ENCODE measurements at places on chromosomes 3 and 15. TPM values are rescaled to one million over a fixed set of nuclear protein-coding genes. Genes with fewer than 3 reads are reported as not detected.

- no peak for DNase-seq
Observed at GRCh38 chr15:93190238-93190637, 101.2 kb upstream of the RGMA start.

LPP gene
- total RNA-seq: 66.8 TPM

DNA sequence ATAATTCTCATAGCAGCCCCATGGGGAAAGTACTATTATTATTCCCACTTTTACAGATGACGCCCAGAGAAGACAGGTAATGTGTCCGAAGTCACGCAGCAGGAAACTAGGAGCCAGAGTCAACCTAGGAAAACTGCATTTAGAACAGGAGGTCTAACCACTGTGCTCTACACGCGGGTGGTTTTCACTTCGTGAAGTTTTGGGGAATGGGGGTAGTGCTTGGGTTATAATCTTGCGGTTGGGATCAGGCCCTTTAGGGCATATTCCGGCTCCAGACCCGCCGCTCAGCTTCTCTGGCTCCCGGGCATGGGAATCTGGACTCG lies 5.2 kb downstream of the TPM1 start:
- no peak for DNase-seq

DNA sequence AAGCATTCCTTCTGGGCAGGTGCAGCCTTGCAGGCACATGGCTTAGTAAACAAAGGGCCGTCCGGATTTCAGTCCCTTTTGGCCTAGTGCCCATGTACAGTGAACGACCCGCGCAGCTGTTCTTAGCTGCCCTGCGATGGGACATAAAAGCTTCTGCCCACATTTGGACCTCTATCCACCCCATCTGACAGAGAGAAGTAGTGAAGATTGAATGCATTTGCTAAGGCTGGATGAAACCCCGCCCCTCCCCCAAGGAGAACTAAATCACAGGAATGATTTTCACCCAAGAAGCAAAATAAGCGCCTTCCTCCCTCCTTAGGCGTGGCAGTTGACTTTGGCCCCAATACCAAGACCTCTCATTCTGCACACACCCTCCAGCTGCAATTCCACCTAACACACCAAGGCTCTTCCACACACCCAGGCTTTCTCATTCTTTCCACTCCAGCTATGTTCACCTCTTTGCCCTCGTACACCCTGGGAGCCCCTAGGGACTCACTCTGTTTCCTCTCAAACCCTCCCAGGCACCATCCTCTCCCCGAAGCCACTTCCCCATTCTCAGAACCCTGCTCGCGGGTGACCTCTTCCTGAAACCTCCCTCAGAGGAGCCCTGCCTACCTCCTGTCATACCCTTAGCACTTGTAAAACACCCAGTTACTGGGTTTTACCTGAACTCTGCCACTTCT lies 14.1 kb upstream of the HRH1 start:
- peak; percentile 19 for DNase-seq

DOCK3 gene
- 0.17 TPM for total RNA-seq

GRCh38 chr3:25429361-25430286 lies 1.6 kb downstream of the RARB start:
- DNase-seq: peak; percentile 39

DNA sequence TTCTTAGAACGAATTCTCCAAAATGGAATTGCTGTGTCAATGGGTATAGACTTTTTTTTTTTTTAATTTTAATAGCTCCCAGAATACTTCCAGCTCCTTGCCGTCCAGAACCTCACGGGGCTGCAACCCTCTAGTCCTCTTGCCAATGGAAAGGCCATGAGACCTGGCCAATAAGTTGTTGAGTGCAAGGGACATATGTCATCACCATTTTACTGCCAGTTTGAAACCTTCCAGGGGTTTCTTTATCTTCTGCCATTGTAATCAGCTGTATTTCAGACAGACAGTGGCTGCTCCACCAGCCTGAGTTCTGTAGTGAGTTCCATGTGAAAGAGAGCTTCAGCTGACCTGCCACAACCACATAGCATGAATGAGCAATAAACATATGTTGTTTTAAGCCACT lies 95.0 kb upstream of the PTPRG start:
- no peak for DNase-seq

DNA sequence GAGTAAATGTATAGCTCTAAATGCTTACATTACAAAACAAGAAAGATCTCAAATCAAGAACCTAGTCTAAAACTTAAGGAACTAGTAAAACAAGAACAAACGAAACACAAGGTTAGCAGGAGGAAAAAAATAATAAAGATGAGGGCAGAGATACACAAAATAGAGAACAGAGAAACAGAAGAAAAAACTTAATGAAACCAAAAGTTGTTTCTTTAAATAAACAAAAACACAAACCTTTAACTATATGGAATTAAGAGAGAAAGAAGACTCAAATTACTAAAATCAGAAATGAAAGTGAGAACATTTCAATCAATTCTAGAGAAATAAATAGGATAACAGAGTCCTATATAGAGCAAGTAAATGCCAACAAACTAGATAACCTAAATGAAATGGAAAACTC lies 59.6 kb downstream of the DLG1 start:
- no peak for DNase-seq

GRCh38 chr3:99866261-99866761 lies 48.6 kb downstream of the CMSS1 start:
- DNase-seq: peak; percentile 77

VGLL4 gene
- total RNA-seq: 46.0 TPM

WDR93 gene
- total RNA-seq: 0.17 TPM

DNA sequence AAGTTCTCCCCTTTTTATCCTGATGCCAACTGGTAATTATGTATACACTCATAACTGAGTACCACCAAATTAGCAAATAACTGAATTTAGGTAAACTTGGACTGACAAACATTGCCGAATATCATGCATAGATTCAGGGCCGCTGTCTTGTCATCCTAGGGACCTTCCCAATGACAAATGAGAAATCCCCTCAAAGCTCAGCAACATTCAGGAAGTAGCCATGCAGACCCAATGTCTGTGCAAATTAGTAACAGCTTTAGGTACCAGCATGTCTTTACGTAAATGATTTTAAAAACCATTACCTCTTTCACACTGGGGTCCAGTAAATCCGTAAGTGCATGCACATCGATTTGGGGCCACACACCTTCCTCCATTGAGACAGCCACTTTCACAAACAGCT lies 49.5 kb downstream of the FBN1 start:
- DNase-seq: no peak

- peak; percentile 74 for DNase-seq
Observed at GRCh38 chr3:57959423-57960173, 48.6 kb upstream of the FLNB start.

TTC23 gene
- 18.1 TPM for total RNA-seq

Data from mammary epithelial cell (primary cell).